NCI-H748 treated with DMSO at 0.1 percent for 48 hours (cell line): ENCODE measurements at places on chromosomes 5 and 9.

DNA sequence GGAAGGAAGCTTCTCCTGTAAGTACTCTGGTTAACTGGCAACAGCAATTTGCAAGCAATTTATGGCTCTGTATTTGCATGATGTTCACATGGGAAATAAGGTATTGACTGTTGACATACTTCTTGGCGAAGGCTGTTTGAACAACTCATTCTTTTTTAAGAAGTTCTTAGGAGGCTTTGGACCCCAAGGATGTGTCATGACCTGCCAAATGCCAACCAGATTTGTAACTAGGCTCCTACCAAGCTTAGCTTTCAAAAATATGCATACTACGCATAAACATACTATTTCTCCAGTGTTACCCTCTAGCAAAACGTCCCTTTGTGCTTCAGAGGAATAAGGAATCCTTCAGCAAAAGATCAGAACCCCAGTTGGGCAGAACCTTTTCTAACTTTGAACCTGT is 165.2 kb upstream of the MSX2 start:
- DNase-seq = no peak

- no peak for DNase-seq
Measured at GRCh38 chr9:78595200-78595945, 298.4 kb downstream of the PSAT1 start.

- DNase-seq = no peak
Measured at GRCh38 chr9:115300874-115301273, 182.9 kb upstream of the TNC start.

DNA sequence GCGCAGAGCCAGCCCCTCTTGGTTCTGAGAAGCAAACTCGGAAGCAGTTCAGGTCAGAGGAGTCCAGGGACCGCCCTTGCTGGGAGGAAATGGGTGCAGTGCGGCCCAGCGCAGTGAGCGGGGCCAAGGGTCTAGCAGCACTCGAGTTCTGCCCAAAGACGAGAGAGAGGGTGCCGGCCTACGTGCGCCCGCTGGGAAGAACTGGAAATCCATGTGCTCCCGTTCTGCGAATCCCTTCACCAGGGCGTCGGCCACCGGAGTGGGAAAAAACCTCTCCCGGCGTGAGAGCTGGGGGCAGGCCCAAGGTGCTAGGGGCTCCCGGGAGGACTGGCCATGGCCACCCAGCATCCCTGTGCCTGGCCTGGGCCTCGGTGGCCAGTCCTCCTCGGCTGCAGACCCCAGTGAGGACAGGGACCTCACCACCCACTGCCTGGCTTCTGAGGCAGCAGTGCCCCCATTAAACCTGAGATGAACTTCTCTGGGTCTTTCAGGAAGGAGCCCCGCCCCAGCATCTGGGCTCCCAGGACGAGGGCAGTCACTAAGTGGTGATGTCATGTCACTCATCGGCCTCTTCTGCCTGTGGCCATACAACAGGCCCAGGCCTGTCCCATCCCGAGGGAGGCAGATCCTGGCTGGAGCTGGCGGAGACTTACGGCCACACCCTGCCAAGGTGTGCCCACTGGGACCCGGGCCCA is 10.6 kb downstream of the TMEM250 start:
- peak; percentile 44 for DNase-seq

DNA sequence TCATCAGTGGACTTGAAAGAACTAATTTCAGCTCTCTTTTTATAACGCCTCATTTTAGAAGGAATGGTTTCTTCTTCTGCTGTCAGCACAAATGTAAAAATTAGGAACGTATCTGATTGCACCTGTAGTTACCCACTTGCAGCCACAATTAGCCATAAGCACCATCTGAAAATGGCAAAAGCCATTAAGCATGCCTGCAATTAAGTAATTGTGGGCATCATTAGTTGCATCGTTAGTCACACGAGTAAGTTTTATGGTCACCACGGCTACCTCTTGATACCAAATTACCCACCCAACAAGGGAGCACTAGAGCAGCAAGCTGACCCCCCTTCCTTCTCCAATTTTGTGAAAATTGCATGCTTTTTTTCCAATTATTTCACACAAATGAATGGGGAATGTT is 25.8 kb upstream of the SLC44A1 start:
- DNase-seq = peak; percentile 39
